H1 (cell line): ENCODE measurements at places on chromosomes 5 and 9. TPM values are rescaled to one million over a fixed set of nuclear protein-coding genes. Genes with fewer than 3 reads are reported as not detected.

DNA sequence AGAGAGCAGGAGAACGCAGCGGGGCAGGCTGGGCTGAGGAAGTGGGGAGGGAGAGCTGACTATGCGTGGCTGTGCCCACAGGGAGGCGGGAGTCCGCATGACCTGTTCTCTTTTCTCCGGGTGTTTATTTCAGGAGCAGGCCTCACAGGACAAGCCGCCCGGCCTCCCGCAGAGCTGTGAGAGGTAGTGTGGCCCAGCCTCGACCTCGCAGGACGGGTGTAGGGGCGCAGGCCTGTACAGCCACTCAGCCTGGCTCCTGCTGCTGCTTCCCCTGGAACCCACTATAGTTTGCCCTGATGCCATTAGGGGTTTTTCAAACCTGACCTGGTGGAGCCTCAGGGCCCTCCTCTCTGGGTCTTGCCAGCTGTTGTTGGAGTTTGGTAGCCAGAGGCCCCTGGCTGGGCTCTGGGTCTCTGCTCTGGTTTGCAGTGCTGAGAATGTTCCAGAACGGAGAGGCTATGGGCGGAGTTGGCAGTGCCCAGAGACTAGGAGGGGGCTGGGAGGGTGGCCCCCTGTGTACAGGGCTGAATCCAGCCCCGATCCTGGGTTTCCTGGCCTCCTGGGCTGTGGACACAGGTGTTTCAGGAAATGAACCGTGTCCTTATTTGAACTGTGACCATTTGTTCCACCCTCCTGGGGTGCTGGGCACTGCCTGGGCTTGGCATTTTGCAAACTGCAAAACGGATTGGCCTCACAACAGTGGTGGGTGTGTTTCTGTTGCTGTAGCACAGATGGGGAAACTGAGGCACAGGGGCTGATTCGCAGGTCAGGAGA, 78.8 kb downstream of the WNK2 start:
- no peak for DNase-seq

- DNase-seq, result no peak
Measured at GRCh38 chr5:38845526-38846378, at the start of gene OSMR. OSMR (plus strand) TSS chr5:38846012; CDS start chr5:38869045, 23,033 bp downstream.

DNA sequence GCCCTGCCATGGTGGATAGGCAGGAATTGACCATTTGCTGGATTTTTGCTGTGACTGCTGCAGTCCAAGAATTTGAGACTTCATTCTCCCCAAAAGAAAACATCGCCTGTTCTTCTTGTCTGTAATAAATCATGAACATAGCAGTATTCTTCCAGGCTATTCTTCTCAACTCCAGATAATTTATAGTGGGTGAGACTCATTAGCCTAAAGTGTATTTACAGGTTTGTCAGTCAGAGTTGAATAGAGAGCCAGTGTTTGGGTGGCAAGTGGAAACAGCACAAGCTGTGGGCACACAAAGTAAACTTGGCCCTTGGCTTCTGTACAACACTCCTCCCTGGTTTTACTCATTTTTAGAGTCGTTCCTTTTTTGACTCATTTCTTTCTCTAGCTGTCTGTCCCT, 128.2 kb upstream of the VCAN start:
- DNase-seq, result no peak

- DNase-seq, result no peak
Measured at GRCh38 chr5:159883522-159883950, 32.7 kb upstream of the ADRA1B start.

GRCh38 chr9:21434202-21435014, 5.8 kb upstream of the IFNA1 start:
- no peak for DNase-seq

DNA sequence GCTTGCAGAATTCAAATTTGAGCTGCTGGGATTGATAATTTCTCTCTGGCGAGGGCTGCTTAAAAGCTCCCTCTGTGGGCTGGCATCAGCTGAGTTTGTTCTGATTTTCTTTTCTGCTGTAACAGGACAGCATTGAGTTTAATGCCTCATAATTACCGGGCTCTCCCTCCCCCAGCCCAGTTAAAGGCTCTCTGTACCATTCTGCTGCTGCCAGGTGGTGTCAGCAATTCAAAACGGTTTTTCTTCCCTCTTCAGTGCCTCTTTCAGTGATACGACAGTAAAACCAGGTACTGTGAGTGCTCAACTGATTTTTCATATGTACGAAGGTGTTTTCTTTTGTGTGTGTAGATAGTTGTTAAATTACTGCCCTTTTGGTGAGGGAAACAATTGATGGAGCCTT, 509.3 kb upstream of the CTNND2 start:
- DNase-seq, result peak; percentile 46

DNA sequence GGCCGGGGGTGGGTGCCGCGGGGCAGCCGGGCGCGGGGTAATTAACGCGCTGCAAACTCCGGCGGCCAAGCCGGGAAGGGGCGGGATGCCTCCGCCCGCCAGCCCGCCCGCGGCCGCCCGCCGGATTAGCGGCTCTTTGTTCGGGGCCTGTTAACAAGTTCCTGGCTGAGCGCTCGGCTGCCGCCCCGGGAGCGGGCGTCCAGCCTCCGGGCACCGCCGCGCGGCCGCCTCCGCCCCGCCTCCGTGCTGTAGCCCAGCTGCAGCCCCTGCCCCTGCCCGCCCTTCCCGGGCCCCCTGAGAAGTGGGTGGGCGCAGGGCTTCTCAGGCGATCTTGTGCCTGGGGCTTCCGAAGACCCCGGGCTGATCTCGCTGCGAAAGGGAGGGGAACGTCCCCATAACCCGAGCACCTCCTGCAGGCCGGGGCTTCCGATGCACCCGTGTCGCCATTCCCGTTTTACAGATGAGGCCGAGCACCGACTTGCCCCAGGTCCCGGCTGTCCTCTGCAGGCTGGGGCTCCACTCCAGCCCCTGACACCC, 7.5 kb downstream of the UNC5A start:
- DNase-seq, result no peak

DNA sequence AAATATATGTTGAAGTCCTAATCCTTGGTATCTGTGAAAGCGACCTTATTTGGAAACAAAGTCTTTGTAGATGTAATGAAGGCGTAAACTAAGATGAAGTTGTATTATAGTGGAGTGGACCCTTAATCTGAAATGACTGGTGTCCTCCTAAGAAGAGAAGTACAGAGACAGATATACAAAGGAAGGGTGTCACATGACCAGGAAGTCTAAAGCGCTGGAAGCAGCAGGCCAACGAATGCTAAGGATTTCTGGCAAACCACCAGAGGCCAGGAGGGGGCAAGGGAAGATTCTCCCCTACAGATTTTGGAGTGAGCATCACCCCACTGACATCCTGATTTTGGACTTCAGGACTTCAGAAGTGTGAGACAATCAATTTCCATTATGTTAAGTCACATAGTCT, 162.4 kb downstream of the SLC12A2 start:
- no peak for DNase-seq

Gene POLR3G
- 163 and 179 TPM in 2 replicates for total RNA-seq

Gene SPINK6
- not detected in 2 replicates for total RNA-seq

Gene SH2D3C
- 6.4 and 7.3 TPM in 2 replicates for total RNA-seq

Gene DNAH5
- 0.50 and 0.73 TPM in 2 replicates for total RNA-seq

Gene FAM200C
- 6.2 and 7.3 TPM in 2 replicates for total RNA-seq

Gene RASEF
- total RNA-seq, result 4.3 and 4.6 TPM in 2 replicates
